ENCODE measurements at places on chromosomes 2 and 18. TPM values are rescaled to one million over a fixed set of nuclear protein-coding genes. Genes with fewer than 3 reads are reported as not detected.

DNA sequence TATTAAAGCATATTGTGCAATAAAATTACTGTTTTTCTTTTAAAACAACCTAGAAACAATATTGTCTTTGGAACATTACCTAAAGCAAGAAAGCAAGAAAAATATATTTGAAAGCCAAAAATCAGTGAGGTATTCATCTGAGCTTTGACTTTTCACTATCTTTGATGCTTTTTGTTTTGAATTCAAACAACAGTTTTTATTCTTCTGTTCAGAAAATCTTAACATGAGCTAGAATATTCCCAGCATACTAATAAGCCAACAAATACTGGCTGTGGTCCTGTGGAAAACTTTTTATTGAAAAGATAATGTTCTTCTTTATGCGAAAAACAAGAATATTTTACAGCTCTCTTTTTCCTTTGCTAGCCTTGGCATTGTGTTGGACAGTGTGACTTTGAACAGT is 19.8 kb downstream of the FAM171B start:
- no peaks in the 10 kb centered on the region for H3K36me3 ChIP-seq
- no peaks in the 10 kb centered on the region for H3K27me3 ChIP-seq
- no peaks in the 10 kb centered on the region for H3K4me1 ChIP-seq
- H3K27ac ChIP-seq: no peak overlapping the region

GRCh38 chr2:108971661-108972566 is 17.1 kb downstream of the EDAR start:
- no peak overlapping the region for H3K4me3 ChIP-seq
- no peaks in the 10 kb centered on the region for H3K27me3 ChIP-seq
- H3K36me3 ChIP-seq: no peaks in the 10 kb centered on the region
- no peak for DNase-seq
- H3K4me1 ChIP-seq: no peaks in the 10 kb centered on the region

DNA sequence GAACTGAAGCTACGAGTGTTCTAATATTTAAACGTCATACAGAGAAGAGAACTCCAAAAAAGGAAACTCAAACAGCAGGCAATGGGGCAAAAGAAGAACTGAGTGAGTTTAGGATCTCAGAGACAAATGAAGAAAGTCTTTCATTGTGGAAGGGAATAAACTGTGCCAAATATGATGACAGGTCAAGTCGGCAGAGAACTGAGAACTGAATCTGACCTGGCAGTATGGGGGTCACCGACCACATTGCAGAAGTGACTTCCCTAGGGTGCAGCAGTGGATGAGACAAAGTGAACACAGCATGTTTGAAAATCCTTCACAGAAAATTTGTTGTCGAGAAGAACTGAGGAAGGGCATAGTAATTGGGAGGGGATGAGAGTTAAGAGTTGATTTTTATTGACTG is 55.9 kb downstream of the TTC21B start:
- no peaks in the 10 kb centered on the region for H3K4me1 ChIP-seq
- peaks cover 2% of the 10 kb centered on the region for H3K36me3 ChIP-seq
- H3K27ac ChIP-seq: no peak overlapping the region
- no peaks in the 10 kb centered on the region for H3K27me3 ChIP-seq
- DNase-seq: no peak
- no peak overlapping the region for H3K4me3 ChIP-seq

DNA sequence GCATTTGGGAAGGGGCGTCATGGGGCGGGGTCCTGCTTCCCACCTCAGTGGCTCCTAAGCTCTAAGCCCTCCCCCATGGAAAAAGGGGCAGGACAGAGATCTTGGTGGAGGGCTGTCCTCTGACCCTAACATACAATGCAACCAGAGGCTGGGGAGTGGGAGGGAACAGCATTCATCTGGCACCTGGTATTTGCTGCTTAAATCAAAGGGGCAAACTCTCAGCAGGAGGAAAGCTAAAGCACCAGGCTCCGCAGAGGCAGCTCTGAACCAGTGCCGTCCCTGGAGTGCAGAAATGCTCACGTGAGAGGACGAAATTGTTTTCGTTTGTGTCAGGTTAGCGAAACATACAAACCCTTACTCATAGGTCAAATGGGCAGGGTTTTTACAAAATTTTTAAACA is 92.7 kb upstream of the PXDN start:
- peaks cover 26% of the 10 kb centered on the region for H3K4me1 ChIP-seq
- no peak overlapping the region for H3K4me3 ChIP-seq
- no peaks in the 10 kb centered on the region for H3K36me3 ChIP-seq
- no peaks in the 10 kb centered on the region for H3K27me3 ChIP-seq

DNA sequence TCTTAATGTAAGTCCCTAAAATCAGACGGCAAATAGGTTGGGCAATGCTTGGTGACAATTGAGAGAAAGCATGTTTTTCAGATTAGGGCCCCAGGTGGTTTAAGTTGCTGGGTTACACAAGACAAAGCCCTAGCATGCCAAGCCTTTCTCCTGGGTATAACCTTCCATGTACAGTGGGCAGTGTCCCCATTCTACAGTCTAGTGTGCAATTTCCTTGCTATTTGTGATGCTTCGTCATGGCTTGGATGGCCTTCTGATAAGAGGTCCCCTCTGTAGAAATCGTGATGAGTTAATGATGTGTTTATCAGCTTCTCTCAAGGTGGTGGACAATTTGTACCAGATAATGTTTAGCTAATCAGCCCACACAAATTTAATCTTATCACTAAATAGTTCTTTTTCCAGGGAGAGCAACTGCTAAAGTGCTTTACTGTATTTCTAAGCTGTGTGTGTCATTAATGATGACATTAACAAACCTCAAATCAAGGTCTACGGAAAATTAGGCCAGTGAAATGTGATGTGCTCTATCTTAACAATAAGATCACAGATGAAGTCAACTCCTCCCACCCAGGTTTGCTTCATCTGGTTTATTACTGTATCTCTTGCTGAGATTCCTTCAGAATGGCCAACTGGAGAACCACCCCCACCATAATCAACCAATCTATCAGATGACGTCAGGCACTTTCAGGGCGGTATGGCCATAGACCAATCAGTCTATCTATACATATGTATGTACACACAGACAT is 61.7 kb downstream of the PLB1 start:
- H3K4me3 ChIP-seq: no peak overlapping the region
- no peaks in the 10 kb centered on the region for H3K27me3 ChIP-seq
- H3K27ac ChIP-seq: no peak overlapping the region
- H3K4me1 ChIP-seq: no peaks in the 10 kb centered on the region
- H3K36me3 ChIP-seq: no peaks in the 10 kb centered on the region

GRCh38 chr2:109171444-109172334 is 42.7 kb downstream of the SH3RF3 start:
- DNase-seq: peak; percentile 39
- H3K36me3 ChIP-seq: no peaks in the 10 kb centered on the region
- H3K4me3 ChIP-seq: no peak overlapping the region
- no peaks in the 10 kb centered on the region for H3K27me3 ChIP-seq
- no peaks in the 10 kb centered on the region for H3K4me1 ChIP-seq

DNA sequence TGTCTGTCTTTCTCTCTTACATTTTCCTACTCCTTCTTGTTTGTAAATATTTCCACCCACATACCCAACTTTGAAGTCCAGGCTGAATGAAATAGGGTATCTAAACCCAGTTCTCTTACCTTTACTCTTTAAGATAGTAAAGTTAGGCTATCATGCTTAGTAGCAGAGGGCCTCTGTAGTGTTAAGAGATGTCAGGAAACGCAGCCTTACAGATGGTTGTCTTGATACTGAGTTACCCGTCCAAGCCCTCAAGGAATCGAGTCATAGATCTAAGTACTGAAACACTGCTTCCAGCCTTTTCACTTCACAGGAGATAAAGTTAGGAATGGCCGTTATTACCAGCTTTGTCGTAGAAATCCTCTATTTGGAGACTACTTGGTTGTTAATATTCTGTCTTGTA is 24.3 kb downstream of the MRPS9 start:
- H3K4me3 ChIP-seq: no peak overlapping the region
- H3K27ac ChIP-seq: no peak overlapping the region
- H3K4me1 ChIP-seq: no peaks in the 10 kb centered on the region
- H3K36me3 ChIP-seq: no peaks in the 10 kb centered on the region
- DNase-seq: no peak

DNA sequence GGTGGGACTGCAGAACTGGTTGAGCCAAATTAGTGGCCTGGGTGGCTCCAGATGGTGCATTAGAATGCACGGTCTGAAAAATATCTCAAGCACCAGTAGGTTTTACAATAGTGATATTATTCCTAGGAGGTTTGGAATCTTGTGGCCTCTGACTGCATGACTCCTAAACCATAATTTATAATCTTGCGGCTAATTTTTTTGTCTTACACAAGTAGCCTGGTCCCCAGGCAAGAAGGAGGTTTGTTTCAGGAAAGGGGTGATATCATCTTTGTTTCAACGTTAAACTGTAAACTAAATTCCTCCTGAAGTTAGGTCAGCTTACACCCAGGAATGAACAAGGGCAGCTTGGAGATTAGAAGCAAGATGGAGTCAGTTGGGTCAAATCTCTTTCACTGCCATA is 98.9 kb upstream of the ARL4C start:
- no peak overlapping the region for H3K4me3 ChIP-seq
- H3K27me3 ChIP-seq: no peaks in the 10 kb centered on the region
- H3K4me1 ChIP-seq: no peaks in the 10 kb centered on the region
- DNase-seq: no peak
- no peak overlapping the region for H3K27ac ChIP-seq

The SLC25A52 gene
- not detected for total RNA-seq

The SERPINB10 gene
- not detected for total RNA-seq

The MYO7B gene
- 0.33 TPM for total RNA-seq

The TRIB2 gene
- total RNA-seq: 49.3 TPM

The LYG2 gene
- total RNA-seq: not detected
